ENCODE measurements at places on chromosomes 7 and 10. TPM values are rescaled to one million over a fixed set of nuclear protein-coding genes. Genes with fewer than 3 reads are reported as not detected.

PPP1R17 gene
- not detected for total RNA-seq

KLF14 gene
- not detected for total RNA-seq

MINDY4 gene
- 1.4 TPM for total RNA-seq

- DNase-seq, result no peak
These were observed 81.6 kb downstream of the CDK14 start for GRCh38 chr7:90677486-90678404.

TAC1 gene
- total RNA-seq, result not detected

DNA sequence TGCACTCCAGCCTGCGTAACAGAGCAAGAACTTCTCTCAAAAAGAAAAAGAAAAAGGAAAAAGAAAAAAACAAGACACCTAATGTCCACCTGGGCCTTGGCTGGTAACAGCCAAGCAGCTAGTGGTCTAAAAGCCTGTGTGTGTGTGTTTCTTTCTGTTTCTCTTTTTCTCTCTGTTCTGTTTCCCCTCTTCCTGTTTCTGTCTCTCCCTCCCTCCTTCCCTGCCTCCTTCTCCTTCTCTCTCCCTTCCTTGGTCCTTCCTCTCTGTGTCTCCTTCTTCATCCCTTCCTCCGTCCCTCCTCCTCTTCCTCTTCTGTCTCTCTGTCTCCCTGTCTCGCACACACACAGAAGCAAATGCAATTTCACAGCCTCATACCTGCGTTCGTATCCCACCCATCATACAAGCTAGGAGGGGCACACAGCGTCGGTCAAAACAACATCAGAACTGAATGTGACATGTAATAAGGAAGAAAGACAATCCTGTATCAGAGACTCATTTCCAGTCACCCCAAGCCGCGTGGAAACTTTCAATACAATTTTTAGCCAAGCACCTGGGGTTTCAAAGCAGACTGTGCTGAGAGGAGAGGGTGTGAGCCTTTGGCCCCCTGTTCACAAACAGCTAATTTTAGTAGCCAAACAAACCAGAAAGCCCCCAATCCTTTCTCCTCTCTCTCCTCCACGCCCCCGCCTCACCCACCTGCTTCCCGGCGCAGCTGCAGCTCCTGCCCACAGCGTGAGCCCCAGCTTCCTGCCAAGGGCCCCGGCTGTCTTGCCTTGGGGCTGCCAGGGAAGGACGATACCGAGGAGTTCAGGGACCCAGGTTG lies 50.2 kb upstream of the GNA12 start:
- peak; percentile 83 for DNase-seq

DNA sequence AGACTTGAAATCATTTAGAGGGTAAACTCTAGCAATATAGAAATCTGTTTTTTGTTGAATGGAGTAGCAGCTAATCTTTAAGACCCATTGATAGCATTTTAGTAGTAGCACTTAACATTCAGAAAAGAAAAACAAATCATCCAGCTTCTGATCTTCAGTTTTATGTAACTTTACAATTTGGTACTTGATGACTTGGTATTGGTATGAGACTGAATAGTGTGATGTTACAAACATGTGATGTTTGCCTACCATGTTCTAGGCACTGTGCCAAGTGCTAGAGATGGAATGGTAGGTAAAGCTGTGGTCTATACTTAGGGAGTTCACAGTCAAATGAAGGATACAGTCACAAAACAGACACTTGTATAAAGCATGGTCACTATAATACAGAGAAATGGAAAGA lies 21.3 kb downstream of the ZEB1 start:
- DNase-seq, result peak; percentile 49

KIAA1217 gene
- 0.57 TPM for total RNA-seq

DNA sequence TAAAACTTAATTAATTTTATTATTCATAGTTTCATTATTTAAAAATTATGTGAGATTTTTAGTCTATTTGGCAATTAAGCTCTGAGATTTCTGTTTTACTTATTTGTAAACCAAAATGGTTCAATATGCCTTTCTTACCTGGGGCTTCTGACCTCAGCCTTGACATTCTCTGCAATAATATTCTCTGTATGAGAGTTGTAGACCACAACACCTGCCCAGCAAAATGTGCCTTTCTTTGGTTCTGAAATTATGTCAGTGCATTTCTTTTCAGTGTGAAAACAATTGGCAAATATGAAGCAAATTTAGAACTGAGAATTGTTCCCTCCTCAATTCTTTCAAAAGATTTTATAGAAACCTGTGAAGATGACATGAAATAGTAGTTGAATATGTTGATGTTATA lies 426.4 kb upstream of the FZD8 start:
- DNase-seq, result no peak

All from activated naive CD4-positive, alpha-beta T cell treated with anti-CD3 and anti-CD28 coated beads for 36 hours (primary cell).